ENCODE measurements at places on chromosomes 5 and 9. TPM values are rescaled to one million over a fixed set of nuclear protein-coding genes. Genes with fewer than 3 reads are reported as not detected.

Gene FRRS1L
- total RNA-seq = not detected

Gene FAM221B
- total RNA-seq = not detected

Gene PCDHGC5
- not detected for total RNA-seq

Gene RNF44
- 68.1 TPM for total RNA-seq

Gene SHC3
- not detected for total RNA-seq

Gene CEMIP2
- 70.1 TPM for total RNA-seq

DNA sequence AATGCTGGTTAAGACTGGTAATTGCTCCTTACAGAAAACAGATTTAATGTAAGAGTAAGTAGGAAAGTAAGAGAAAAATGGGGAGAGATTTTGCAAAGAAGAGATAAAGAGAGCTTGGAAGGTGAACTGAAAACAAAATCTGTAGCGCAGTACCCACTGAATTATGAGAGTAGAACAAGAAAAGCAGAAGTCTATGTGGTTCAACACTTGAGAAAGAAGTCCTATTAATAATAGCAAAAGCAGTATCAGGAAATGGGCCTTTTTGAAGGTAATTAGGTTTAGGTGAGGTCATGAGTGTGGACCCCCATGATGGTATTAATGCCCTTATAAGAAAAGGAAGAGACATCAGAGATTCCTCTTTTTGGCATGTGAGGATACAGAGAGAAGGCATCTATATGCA, 460.6 kb downstream of the CETN3 start:
- no peaks in the 10 kb centered on the region for H3K4me1 ChIP-seq
- no peaks in the 10 kb centered on the region for H3K27me3 ChIP-seq
- H3K27ac ChIP-seq = no peak overlapping the region
- no peak for DNase-seq
- H3K36me3 ChIP-seq = no peaks in the 10 kb centered on the region
